Pulmonary artery endothelial cell (primary cell): ENCODE measurements at places on chromosomes 5 and 9. TPM values are rescaled to one million over a fixed set of nuclear protein-coding genes. Genes with fewer than 3 reads are reported as not detected.
A peak's percentile ranks its signal among the peaks of the same experiment; 100 is the strongest.

DNA sequence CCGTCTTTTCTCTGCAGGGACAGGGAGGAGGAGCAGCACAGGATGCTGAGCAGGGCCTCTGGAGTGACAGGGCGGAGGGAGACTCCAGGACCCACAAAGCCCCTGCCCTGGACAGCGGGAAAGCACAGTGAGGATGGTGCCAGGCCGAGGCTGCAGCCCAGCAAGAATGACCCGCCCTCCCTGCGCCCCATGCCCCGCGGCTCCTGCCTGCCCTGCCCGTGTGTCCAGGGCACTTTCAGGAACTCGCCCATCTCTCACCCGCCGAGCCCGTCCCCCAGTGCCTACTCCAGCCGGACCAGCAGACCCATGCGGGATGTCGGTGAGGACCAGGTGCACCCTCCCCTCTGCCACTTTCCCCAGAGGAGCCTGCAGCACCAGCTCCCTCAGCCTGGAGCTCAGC, 9.1 kb upstream of the EXOC3 start:
- DNase-seq, result no peak

DNA sequence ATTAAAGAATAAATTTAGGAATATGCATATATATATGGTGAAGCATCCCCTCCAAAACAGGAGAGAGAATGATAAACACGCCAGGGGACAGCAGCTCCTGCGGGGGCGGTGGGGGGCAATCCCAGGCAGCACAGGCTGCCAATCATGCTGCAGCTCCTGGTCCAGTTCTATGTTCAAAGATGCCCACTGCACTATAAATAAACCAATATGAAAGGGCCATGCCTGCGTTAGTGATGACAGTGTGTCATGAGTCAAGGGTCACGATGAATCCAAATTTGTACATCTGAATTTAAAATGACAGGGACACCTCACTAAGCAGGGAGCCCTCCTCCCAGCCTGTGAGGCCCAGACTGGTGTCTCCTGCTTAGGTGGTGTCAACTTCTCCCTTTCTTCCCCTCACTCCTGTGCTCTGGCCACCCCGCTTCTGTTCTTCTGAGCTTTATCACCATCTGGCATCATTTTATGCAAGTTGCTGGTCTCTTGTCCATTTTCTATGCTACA, 153.9 kb downstream of the MED27 start:
- no peak for DNase-seq

DNA sequence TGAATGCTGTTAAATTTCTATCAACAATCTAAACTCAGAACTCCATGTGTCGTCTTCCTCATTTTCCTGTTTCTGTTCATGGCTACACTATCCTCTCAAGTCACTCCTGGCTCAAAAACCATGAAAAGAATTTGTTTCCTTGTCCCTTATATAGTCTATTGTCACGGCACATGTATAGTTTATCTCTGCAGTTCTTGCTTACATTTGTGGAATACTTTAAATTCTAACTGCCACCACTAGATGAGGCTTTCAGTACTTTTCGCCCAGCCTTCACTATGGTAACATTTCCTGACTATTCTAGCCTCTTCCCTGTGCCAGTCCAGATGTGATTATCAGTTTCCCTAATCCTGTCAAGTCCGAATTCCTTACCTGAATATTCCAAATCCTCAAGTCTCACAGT, 34.6 kb downstream of the PKD2L2 start:
- no peak for DNase-seq

The IFNA13 gene
- not detected in 2 replicates for total RNA-seq

The SHOC1 gene
- total RNA-seq, result not detected in 2 replicates

GRCh38 chr5:170327168-170327567, 29.6 kb upstream of the LCP2 start:
- DNase-seq, result no peak

DNA sequence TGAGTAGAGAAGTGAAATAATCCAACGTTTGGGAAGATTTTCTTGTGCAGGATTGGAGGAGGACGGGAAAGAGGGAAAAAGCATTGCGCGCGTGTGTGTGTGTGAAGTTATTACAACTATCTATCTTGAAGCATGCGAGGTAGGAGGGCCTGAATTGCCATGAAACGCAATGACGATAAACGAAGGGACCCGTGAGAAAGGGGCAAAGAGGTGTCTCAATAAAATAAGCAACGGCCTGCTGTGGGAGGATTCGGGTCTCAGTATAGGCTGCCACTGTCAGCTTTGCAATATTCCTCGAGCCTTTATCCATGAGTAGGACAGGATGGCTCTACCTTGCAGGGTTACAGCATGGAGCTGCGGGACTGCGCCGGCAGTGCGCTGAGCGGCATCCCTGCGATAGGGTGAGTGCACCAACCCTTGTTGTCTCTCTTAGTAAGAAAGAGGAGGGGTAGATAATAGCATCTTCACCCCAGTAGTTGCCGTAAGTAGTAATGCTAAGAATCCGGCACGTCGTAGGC, 631 bp upstream of the RCL1 start:
- DNase-seq, result no peak

- no peak for DNase-seq
Observed at GRCh38 chr5:5278815-5279381, 138.8 kb downstream of the ADAMTS16 start.

DNA sequence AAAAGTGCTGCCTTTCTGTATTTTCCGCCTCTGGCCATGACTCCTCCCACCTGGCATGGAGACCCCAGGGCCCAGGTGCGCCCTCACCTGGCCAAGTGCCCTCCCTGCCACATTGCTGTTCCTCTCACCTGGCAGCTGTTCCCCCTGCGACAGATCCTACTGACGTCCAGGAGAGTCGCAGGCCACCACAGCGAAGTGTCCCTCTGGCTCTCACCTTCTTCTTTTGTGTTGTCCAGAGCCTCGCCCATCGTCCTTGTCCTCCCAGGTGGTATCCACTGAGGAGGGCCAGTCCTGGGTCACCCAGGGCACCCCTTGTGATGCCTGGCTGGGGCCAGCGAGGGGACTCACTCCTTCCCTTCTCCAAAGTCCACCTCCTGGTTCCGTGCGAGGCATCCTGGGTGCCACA, 2.6 kb downstream of the NKD2 start:
- DNase-seq, result no peak

DNA sequence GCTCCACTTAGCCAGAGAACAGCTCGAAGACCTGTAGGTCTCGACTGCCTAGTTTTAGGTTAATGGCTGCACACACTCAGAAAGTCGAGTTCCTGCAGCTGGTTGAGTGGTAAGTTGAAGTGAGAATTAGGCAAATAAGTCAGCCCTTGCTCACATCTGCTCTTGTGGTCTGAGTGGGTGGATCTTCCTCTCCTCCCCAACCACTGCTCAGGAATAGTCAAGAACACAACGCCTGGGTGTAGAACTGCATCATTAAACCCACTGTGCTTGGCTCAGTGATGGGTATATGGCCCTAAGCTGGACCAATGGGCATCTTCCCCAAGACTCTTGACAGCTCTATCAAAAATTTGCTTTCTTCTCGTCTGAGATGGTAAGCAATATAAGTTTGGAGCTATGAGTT, 20.9 kb upstream of the ADAM19 start:
- no peak for DNase-seq

GRCh38 chr9:2419347-2419746, 202.2 kb upstream of the VLDLR start:
- no peak for DNase-seq

DNA sequence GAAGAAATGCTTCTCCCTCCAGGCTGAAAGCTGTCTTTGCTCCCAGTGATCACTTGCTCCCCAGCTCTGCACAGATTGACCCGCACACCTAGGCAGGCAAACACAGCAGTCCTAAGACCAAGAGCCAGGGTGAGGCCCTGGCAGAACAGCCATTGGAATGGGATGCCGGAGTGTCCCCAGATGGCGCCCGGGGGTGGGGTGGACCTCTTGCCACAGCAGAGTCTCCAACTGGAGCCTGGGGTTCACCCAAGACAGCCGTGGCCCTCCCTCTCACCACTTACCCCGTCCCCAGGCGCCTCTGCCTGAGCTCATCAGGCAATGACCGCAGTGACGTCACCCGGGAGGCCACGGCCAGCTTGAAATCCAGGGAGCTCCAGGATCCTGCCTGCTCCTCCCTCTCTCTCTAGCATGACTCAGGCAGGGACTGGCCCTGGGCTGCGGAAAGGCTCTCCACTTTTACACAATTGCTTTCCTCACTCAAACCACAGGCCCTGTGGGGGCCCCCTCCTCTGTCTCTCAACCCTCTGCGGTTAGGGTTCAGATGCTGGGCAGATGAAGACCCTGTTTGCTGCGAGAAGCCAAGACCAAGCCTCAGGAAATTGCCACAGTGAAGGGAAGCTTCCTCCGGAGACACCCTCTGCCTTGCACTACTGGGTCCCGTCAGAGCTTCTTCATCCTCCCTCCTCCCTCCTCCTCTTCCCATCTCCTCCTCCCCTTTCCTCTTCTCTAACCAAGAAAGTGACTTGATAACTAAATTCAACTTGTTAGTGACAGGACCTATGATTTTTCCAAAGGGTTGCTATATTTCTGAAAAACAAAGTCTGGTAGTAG, 24.3 kb upstream of the PTGES start:
- DNase-seq, result peak; percentile 76

GRCh38 chr9:137168904-137169856, 671 bp downstream of the LRRC26 start:
- no peak for DNase-seq

DNA sequence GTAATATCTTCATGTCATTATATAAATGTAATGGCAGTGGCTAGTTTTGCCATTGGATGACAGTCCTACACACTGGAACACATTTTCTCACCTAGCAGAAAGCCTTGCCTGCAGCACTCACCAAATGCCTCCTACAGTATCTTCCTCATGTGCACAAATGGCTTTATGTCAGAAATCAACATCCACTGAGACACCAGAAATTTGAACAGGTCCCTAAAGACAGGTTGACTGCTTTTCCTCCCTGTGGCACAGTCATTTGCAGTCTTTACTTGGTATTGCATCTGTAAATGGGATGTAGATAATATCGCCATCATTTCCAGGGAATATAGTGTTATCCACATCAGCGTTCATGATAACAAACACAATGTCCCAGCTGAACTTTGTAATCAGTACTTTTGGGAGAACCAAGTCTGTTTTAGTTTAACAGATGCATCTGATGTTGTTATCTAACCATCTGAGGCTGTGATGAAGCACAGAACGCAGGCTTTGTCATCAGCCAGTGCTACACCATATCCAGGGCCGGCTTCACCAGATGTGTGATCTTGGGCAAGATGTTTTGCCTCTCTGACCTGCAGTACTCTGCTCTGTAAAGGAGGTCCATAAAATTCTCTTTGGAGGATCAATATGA, 83.9 kb upstream of the TAS2R1 start:
- DNase-seq, result no peak

- DNase-seq, result no peak
Observed at GRCh38 chr9:92147852-92148180, 32.6 kb upstream of the SPTLC1 start.

DNA sequence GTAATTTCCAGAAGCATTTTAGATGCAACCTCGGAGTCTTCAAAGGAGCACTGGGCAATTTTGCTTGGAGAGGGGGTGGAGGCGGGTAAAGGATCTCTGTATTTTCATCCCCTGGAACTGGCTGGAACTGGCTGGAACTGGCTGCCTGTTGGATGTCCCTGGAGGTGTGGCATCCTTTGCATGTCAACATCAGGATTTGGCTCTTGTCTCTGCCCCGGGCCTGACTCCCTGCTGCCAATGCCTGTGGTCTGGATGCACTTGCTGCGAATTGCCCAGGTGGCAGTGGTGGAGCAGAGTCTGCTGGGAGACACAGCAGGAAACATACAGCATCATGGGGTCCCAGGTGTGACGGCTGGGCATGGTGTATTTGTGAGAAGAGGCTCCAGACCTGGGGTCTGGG, 391.3 kb downstream of the GADD45G start:
- no peak for DNase-seq

DNA sequence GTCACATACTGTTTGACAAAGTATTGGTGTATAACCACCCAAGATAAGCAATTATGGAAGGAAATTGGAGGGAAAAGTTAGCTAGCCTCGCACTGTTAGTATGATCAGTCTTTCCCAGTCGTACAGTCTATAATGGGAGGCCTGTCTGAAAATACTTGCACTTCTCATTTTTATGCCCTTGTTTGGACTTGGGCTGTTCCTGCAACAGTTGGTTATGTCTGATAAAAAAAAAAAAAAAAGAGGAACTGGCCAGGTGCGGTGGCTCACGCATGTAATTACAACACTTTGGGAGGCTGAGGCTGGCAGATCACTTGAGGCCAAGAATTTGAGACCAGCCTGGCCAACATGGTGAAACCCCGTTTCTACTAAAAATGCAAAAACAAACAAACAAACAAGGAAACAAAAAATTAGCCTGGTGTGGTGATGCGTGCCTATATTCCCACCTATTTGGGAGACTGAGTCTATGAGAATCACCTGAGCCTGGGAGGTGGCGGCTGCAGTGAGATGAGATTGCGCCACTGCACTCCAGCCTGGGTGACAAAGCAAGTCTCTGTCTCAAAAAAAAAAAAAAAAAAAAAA, 58.3 kb upstream of the ANKRD33B start:
- DNase-seq, result no peak

- DNase-seq, result no peak
Observed at GRCh38 chr5:152462021-152462721, 57.1 kb upstream of the NMUR2 start.

The LRRC70 gene
- total RNA-seq, result 22.2 and 37.8 TPM in 2 replicates

DNA sequence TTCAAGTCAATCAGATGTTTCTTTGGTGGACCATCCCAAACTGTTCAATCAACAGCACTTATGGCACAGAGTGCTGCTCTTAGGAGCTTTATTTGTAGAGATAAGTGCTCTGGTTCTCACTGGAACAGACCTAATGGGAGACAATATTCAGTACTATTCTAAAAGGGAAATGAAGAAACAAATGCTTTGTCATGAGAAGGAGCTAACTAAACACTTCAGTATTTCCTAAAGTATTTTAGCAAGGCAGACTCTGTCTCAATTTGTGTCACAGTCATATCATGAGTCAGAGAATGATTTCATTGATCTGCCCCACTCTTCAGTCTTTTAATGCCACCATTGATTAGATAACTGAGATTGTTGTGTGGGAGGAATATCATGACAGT, 175.3 kb downstream of the SLF1 start:
- DNase-seq, result no peak

The IL4 gene
- total RNA-seq, result not detected in 2 replicates

- no peak for DNase-seq
Observed at GRCh38 chr5:138737494-138738265, 15.5 kb upstream of the CTNNA1 start.

DNA sequence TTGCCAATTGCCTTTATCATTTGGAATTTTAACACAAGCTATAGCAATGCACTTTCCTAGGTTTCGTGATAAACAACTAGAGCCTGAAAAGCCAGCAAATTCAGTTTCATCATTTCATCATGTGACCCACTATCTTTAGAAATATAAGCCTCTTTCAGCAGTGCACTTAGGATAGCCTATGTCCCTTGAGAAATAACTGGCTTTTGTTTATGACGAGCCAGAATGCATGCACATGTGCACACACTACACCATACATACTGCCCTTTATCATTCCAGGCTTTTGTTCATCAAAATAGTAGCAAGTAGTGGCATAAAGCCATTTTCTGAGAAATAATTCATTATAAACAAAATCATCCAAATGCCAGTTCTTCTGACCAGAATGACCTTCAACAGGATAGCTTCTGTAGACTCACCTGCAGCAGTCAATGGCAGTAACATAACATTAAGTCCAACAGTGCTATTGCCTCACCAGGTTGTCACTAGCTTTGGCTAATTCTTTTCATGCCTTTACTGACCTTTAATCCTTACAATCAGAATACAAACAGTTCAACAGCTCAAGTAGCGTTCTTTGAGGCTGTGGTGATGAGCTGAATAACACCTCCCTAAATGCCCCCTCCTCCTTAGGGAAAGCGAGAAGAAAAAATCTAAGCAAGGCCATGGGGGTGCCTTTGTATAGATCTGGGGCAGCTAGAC, 132.3 kb upstream of the SMARCA2 start:
- no peak for DNase-seq
